Suppressor macrophage treated with lipopolysaccharide for 1 hour (primary cell): ENCODE measurements at places on chromosomes 11 and 22.
A peak's percentile ranks its signal among the peaks of the same experiment; 100 is the strongest.

DNA sequence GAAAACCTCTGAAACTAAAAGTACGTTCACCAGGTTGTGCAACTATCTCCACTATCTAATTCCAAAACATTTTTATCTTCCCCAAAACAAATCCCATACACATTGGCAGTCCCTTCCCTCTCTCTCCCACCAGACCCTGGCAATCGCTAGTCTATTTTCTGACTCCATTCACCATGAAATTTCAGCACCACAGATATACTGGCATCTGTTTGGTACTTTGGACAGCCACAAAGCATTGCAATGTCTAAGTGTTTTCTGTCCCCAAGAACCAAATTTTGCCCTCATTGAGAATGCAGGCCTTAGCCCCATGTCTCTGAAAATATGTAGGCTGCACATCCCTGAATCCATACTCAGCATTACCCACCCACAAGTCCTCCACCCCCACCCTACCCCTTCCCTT lies 28.0 kb upstream of the KCNJ11 start:
- no peak for DNase-seq

- DNase-seq = no peak
Measured at GRCh38 chr22:19319281-19319680, 27.8 kb upstream of the CLTCL1 start.

- no peak for DNase-seq
Measured at GRCh38 chr11:87425391-87425790, 387.7 kb downstream of the TMEM135 start.

GRCh38 chr11:65639623-65640482 lies 2.0 kb downstream of the SIPA1 start:
- DNase-seq = peak; percentile 36

DNA sequence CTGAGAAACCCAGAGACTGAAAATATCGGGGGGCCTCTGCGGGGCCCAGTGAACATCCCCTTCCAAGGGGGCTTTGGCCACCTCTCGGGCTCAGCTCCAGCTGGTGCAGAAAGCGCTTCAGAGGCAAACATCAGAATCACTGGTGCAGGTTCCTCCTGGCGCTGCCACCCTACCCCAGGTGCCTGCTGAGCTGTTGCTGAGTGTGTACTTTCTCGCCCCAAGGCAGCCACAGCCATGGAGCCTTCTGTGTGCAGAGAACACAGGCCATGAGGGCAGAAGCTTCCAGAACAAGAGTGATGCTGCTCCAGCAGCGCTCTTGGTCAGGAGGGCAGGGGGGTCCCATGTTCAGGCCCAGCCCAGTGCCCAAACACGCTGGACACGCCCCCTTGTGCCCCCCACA lies 6.3 kb downstream of the DRD4 start:
- DNase-seq = no peak

- no peak for DNase-seq
Measured at GRCh38 chr11:79896258-79896657, 455.4 kb upstream of the TENM4 start.

DNA sequence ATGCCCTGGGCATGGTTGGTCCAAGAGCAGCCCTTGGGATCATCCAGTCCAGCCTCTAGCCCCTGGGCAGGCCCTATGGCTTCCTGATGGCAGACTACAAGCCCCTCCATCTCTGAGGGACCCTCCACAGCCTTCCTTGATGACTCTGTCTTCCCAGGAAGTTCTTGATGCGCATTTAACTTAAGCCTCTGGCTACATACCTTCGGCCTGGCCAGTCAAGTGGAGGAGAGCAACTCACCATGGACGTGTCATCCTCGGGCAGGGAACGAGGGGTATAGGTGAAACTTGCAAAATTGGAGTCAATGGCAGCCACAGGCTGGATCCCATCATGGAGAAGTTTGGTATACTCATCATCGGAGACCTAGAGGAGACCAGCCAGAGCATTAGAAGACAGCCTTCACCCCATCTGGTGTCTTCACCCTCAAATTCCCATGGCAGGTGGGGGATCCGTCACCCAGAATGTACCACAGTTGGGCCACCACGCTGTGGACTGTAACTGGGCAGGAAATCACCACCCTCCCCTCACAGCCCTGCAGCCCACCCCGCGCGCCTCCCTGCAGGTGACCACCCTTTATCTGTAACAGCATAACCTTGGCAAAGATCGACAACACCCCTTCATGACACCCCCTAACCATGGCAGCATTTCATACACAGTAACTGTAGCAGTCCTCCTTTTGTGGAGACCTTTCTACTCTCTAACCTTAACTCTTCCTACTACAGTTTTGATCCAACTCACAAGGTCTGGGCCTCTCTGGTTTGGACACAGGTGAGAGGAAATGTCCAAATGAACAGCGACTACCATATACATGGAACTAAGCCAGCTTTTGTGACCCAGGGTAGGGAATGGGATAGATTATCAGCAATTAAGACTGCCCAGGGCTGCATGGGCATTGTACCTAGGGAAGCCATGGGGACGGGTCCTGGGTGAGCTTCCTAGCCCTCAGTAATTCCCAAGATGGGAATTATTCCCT lies 91.7 kb downstream of the PDE2A start:
- no peak for DNase-seq

DNA sequence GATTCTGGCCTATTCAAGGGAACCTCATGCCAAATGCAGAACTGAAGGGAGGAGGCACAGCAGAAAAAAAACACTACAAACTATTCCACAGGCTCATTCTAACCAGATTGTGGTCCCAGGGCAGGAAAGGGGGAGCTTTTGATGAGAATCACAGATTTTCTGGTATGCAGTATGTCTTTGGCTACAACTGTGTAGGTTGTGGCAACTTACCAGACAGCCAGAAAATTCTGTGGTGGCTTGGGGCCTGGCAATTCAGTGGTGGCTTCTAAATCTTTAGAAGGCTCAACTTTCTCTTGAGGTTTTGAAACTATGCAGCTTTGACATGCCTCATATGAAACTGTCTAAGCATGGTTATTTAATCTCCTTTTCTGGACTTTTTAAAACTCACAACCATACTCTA lies 850.8 kb upstream of the CCDC90B start:
- DNase-seq = no peak

- peak; percentile 46 for DNase-seq
Measured at GRCh38 chr11:100687630-100688395, 725 bp downstream of the ARHGAP42 start.

- DNase-seq = no peak
Measured at GRCh38 chr11:75721852-75722668, 4.4 kb downstream of the MOGAT2 start.

- DNase-seq = peak; percentile 48
Measured at GRCh38 chr11:18193010-18193409, 20.4 kb downstream of the MRGPRX4 start.

GRCh38 chr11:12789596-12790215 lies 115.5 kb downstream of the TEAD1 start:
- no peak for DNase-seq

GRCh38 chr11:78341841-78342240 lies 75.8 kb downstream of the GAB2 start:
- no peak for DNase-seq

GRCh38 chr11:108766596-108767173 lies 101.8 kb downstream of the DDX10 start:
- no peak for DNase-seq

DNA sequence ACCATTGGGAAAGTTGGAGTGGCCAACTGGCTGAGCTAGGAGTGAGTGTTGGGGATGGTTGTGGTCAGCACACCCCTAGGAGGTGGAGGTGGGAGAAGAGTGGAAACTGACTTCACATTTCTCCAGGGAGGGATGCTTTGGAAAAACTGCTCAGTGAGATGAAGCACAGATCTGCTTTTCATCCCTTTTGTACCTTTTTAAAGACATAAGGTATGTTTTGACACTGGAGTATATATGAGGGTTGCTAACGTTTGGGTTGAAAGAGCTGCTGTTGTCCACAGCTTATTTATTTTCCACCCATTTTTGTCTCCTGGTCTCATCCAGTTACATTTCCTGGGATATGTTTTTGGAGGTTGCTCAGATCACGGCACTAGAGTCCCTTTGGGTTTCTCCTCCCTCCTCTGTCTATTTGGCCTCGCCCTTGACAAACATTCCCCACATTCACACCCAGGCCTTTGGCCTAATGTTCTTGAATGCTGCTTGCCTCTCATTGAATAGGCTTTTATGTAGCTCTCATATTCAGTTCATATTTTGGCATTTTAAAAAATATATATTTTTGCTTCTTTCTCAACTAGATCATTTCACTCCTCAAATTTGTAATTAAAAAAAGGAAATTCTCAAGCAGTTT lies 8.3 kb downstream of the SREBF2 start:
- no peak for DNase-seq

DNA sequence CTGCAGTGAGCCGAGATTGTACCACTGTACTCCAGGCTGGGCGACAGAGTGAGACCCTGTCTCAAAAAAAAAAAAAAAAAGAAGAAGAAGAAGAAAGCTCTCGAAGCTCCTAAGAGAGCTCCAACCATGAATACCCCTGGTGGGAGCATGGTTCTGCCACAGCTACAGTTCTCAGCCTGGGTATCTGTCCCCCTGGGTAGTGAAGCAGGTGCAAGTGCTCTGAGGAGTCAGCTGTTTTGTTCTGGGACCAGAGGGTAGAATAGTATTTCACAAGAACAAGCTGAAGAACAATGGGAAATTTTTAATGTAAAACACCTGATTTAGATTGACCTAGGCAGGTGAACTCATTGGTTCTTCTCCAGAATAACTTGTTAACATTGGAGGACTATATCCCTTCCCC lies 4.3 kb upstream of the HYOU1 start:
- no peak for DNase-seq

DNA sequence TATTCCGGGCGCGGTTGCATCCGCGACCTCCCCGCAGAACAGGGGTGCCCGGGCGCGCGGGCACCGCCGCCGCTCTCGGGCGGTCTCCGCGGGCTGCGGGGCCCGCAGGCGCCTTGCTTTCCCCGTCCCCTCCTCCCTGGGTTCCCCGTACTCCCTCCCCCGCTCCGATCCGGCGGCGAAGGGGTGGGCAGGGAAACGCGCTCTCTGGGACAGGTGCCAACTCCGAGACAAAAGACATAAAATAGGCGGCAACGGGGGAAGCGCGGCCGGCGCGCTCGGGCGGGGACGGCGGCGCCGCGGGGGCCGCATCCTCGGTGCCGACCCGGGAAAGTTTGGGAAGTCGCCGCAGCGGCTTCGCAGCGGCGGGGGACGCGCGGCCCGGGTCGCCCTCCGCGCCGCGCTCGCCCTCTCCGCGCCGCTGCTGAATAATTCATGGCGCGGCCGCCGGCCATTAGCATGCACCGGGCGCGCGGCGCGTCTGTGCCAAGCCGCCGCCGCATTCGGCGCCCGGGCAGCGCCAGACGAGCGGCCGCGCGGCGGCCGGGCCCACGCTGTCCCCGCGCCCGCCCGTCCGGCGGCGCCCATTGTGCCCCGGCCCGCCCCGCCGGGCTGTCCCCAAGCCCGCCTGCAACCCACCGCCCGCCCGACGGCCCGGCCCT lies 78.7 kb upstream of the PPARA start:
- DNase-seq = peak; percentile 72

- no peak for DNase-seq
Measured at GRCh38 chr22:36472689-36473088, 8.8 kb downstream of the TXN2 start.

- no peak for DNase-seq
Measured at GRCh38 chr22:45887202-45888131, 89.5 kb downstream of the WNT7B start.

DNA sequence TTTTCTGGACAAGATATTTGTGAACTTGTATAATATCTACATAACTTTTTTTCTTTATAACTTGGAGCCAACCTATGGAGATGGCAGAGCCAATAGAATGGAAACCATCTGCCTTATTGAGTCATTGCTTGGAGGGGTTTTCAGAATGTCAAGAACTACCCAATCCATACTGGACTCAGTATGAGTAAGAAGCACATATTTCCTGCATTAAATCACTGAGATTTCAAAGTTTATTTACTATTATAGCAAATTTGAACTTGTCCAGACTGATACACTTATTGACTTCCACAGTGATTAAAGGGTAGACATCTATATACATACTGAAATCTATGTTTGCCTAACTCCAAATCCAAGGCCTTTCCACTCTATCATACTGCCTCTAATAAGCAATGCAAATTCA lies 704.0 kb downstream of the KCNA4 start:
- DNase-seq = no peak

DNA sequence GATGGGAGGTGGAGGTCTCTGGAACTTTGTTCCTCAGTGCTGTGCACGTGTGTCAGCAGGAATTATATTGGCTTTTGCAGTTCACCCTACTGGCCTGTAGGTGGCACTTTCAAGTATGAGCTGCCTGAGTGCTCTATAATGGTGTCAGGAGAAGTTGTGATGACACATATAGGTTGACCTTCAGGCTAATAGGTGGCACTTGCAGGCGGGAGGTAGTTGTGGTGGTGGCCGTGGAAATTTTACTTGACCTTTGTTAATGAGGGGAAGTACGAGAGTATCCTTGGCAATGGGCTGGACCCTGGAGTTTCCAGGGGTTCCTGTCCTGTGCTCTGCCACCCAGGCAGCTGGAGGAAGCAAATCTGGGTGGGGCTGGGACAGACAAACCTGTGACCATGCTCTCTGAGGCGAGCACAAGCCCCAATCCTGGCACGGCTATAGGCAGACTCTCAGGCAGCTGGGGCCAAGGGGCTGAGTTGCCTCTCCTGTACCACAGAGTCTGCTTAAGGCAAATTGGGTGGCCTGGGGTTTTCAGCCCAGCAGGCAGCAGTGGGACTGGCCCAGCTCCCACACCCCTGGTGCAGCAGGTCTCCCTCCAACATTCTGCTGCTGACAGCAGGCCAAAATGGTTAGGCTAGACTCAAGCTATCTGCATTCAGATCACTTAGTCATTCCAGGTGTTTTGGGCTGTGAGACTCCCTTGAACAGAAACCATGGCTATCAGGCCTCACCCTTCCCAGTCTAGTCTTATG lies 147.5 kb upstream of the CTSC start:
- DNase-seq = peak; percentile 80

DNA sequence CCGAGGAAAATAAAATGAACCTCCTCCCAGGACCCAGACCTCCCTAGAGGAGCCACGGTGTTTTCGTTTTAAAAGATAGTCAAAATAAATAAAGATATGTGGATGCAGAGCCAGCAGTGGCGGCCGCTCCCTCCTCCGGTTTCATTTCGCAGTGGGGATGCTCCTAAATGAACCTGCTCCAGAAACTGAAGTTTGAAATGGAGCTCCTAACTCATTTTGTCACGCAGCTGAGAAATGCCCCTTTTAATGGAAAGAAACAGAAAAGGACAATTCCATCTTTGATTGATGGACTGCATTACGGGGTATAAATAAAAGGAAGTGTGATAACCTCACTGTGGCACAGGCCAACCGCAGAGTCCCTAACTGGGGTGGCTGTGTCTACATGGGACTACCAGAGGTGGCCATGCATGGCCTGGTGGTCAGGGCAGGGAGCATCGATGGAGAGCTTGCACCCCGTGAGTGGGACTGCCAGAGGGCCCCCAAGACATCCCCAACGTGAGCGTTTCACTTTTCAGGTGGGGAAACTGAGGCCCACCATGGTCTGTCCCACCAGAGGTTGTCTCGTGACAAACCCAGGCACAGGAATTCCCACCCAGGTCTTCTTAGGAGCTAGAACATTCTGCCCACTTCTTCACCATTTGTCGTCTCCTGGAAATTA lies 426.6 kb downstream of the BRD1 start:
- no peak for DNase-seq

- DNase-seq = no peak
Measured at GRCh38 chr11:78219493-78220217, 30.9 kb downstream of the USP35 start.
